Stimulated activated naive CD4-positive, alpha-beta T cell treated with Interleukin-2 at 50 U/mL for 16 hours (primary cell): ENCODE measurements at places on chromosomes 3 and 15.
A peak's percentile ranks its signal among the peaks of the same experiment; 100 is the strongest.

GRCh38 chr3:72306800-72307341 lies 521.9 kb upstream of the PROK2 start:
- no peak for DNase-seq

DNA sequence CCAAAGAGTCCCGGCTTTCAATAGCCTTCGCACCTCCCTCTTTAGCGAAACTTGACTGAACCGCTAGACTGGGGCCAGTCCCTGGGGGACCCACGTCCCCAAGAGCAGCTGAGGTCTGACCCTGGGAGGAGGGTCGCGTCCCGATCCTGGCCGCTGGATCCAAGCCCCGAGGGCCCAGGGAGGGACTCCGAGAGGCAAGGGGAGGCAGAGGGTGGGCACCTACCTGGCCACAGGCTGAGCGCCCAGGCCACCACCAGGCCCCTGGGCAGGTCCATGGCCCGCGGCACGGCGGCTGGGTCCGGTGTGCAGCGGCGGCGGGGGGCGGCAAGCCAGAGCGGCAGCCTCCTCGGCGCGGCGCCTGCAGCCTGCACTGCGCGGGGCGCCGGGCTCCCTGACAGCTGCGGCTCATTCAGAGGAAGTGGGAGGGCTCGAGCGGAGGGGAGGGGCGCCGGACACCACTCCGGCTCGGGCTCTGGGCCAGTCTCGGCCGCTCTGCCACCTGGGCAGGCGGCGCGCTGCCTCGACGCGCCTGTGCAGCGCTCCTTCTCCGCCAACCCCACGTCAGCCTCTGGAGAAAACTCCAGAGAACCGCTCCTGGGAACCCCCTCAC lies at the start of gene ITGA11:
Gene ITGA11 (minus strand): TSS at position 372 of the 610 bp plus-strand sequence. CDS start 97 bp downstream, at position 275.
- no peak for DNase-seq

GRCh38 chr15:62109982-62110851 lies 43.4 kb downstream of the C2CD4A start:
- no peak for DNase-seq

DNA sequence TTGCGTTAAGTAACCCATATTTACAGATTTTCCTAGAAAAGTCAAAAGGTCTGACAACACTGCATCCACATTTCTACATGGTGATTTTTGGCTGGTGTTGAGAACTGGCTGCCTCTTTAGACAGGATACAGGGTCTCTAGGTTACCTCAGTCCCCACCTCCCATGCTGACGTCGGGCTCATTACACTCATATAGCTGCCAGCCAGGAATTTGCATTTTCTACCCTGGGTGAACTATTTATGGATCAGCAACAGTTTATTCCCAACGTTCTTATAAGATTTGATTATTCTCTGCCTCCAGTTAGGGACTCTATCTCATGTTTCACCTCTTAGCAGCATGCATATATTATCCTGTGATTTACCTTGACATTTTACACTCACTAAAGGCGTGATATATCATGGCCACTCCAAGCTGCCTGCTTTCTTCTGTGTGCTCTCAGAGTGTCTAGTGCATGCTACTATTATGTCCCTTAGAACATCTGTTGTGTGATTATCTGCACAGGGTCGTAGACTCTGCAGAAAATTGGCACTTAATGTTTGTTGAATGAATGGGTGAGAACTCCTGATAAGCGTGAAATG lies 49.0 kb downstream of the CLDN11 start:
- no peak for DNase-seq

DNA sequence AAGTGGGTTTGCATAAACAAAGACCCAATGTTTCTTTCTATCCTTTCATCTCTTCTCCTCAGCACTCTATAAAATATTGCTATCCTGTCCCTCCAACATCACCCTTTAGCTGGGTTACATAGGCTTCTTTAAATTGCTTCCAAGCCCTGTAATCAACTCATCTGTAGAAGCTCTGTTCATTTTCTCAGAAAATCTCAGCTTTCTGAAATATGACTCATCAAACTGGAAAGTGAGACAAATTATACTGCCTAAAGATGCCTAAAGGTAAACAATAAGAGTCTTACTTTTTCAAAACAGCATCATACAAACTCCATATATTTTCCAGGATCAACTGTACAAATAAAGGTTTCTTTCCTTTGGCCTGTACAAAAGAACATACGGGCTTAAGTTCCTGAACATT lies 33.8 kb downstream of the EFL1 start:
- no peak for DNase-seq

DNA sequence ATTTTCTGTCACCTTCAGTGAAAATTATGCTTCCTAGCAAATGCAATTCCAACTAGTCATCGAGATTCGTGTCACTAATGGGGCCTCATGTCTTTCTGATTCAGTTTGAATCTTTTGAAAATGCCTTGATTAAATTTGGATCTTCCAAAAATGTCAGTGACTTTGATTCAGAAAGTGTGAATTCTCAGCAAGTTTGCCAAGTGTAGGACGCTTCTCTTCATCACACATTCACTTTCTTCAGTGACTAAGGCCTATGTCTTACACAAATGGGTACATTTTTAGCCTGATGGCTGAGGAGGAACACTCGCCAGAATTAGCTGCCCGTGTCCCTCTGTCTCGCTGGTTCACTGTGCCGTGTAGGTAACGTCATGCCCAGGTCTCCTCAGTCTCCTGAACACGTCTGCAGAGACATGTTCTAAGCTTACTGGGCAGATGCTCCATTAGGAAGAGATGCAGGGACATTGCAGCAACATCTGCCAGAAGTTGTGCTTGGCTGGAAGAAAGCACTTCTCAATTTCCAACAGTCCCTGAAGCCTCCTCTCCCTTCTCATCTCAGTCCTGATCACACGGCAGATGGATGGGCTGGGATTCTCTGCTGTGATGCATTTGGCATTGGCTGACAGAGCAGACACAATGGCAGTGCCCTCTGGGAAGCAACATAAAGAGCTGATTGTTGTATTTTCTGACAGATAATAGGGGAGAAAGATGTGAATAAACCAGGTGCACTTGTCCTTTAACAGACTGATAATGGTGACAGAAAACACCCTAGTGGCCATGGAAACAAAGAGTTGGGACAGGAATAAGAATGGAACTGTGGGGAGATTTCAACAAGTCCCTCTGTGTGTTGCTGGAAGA lies 29.1 kb upstream of the LYZL4 start:
- DNase-seq: no peak

- DNase-seq: peak; percentile 81
Observed at GRCh38 chr3:184248454-184249411, at the start of gene ALG3. ALG3 (minus strand) TSS chr3:184248962; CDS start chr3:184248940, 22 bp downstream.

- no peak for DNase-seq
Observed at GRCh38 chr3:9450991-9451390, 53.6 kb downstream of the SETD5 start.

- no peak for DNase-seq
Observed at GRCh38 chr15:45328663-45329062, 49.7 kb downstream of the GATM start.

DNA sequence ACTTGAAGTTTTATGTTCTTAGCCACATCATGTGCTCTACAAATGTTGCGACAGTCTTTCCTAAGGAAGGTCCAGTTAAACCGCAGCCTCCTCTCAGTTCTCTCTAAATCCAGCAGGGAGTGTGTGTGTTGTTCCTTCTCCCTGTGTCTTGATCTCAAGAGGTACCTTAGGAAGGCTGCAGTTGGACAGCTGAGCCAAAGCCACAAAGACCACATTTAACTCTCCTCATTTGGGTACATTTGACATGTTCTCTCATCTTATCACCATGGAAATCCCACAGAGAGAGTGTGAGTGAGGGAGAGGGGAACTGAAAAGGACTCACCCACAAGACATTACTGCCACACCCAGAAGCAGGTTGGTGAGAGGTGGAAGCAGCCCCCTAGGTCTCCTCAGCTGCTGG lies 79.5 kb downstream of the CD200R1L start:
- no peak for DNase-seq

- DNase-seq: no peak
Observed at GRCh38 chr3:64414043-64414442, 188.8 kb upstream of the PRICKLE2 start.

DNA sequence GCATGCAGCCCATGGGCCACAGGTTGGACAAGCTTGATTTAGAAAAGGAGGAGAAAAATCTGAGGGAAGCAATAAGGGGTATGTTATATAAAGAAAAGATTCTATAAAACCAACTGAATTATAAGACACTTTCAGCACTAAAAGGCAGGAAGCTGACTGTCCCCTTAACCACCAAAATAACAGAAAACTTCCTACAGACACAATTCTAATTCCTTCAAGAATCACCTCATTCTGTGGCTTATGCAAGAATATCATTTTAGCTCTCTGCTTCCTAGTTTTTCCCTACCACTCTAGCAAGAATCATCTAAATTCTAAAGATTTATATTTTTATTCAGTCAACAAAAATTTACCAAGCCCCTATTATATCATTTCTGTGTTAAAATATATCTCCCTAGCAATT lies 6.3 kb downstream of the STAG1 start:
- no peak for DNase-seq

GRCh38 chr3:141448606-141449220 lies 38.1 kb upstream of the RASA2 start:
- DNase-seq: no peak

DNA sequence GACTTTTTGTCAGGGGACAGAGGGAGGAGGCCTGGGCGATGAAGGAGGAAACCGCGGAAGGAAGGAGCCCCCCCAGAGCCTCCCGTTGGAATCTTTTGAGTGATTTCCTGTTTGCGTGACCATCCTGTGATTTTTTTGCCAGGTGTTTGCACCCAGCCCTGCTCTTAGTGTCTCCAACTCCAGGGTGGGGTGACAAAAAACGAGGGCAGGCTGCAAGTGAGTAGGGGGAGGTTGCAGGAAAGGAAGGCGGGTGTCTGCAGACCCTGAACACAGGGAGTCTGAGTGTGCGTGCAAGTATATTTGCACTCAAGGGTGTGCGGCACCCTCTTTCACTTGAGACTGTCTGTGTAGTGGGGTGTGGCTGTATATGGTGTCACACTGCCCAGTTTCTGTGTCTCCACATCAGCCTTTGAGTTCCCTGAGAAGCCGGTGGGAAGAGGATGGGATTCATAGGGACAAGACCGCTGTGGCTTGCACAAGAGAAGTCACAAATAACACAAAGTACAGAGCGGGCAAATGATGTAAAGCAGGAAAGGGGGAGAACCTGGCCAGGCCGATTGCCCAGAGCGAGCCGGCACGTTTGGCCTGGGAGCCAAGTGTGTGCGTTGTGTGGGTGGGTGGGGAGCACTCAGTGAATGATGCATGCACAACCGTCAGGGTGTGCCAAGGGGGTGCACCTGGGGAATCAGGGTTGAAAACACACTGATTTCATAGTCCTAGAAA lies 6.6 kb downstream of the ISLR2 start:
- no peak for DNase-seq

GRCh38 chr15:39999538-40000200 lies 39.3 kb downstream of the SRP14 start:
- DNase-seq: no peak

DNA sequence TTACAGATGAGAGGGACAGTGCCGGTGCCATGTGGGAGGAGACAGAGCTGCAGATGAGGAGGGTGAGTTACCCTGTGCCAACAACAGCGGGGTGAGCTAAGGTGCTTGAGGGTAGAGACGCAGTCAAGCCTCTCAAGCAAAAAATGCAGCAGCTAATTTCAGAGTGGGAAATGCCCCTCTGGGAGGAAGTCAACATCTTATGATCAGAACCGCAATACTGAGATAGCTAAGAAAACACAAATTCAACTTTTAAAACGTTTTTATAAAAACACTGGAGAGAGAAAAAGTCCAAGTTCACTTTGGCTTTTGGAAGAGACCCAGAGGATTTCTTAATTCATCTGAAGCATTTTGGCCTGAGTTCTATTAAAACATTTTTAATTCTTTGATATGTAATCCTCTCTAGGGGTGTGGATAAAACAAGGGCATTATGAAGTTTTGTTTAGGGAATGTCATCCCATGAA lies 319.2 kb downstream of the SLC9A9 start:
- no peak for DNase-seq

DNA sequence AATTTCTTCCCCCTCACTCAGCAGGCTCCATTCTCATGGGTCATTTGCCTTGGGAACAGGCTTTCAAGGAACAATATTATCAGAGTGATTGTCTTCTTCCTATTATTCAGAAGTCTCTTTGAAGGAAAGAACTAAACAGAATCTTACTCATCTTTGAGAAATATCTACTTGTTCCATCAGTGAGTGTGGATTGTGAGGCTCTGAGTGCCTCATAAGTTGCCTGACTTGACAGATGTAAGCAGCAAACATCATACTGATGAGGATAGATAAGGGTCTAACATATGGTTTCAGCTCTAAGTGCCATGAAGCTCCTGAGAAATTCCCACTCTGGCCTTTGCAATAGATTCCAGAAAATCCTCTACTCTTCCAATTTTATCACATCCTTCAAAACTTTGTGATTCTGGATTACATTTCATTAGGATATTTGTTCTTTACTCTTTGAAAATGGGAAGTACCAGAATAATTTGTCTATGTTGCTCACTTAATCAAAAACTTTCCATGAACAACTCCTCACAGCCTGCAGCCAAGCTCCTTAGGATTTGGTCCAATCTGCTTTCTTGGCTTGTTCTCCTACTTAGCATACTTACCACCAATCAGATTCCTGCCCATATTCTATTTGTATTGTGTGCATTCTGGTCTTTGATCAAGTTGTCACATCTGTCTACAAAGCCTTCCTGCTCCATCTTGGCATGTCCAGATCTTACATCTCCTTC lies 120.1 kb downstream of the RPL22L1 start:
- DNase-seq: no peak

- DNase-seq: no peak
Observed at GRCh38 chr15:98674336-98674735, 26.0 kb downstream of the IGF1R start.

- DNase-seq: no peak
Observed at GRCh38 chr15:81758818-81759284, 287.0 kb downstream of the MEX3B start.

DNA sequence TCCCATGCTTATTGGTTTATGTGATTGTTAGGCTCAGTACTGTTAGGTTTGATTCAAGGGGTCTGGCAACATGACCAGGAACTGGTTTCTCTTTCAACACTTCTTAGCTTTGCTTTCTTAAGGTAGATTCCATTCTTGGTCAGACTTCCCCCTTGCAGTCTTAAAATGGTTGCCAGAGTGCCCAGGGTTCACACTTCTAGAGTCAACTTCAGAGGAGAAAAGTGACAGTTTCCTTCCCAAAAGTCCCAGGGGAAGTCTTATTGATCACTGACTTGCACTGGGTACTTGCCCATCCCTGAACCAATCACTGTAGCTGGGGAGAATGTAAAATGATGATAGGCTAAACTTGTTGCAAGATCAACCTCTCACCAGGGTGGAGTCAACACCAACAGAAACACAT lies 14.1 kb downstream of the MGLL start:
- DNase-seq: no peak

GRCh38 chr3:63193647-63194046 lies 84.5 kb upstream of the SYNPR start:
- no peak for DNase-seq

DNA sequence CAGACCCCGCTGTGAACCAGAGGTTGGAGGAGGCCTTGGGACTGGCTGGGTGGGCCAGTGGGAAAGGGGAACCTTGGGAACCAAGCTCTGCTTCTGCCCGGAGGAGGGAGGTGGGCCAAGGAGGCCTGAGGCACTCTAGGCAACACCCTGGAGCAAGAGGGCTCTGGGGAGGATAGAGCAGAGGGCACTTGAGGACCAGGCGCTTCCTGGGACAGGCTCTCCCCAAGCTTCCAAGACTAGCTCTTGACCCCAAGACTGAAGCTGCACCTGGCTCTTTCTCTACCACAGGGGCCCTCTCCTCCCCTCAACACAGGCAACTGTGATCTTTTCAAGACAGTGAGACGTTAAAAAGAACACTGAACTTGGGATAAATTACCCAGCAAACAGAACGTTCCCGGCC lies 20.3 kb downstream of the TKT start:
- no peak for DNase-seq

- no peak for DNase-seq
Observed at GRCh38 chr3:23650371-23651140, 155.2 kb upstream of the UBE2E1 start.

GRCh38 chr3:45011756-45012508 lies 14.2 kb upstream of the CLEC3B start:
- no peak for DNase-seq
